Stimulated activated CD4-positive, alpha-beta T cell treated with anti-CD3 and anti-CD28 coated beads, Interleukin-12 subunit alpha, Interleukin-12 subunit beta, amount 100 ng/mL, for 4 hours (primary cell): ENCODE measurements at places on chromosomes 4 and X.

DNA sequence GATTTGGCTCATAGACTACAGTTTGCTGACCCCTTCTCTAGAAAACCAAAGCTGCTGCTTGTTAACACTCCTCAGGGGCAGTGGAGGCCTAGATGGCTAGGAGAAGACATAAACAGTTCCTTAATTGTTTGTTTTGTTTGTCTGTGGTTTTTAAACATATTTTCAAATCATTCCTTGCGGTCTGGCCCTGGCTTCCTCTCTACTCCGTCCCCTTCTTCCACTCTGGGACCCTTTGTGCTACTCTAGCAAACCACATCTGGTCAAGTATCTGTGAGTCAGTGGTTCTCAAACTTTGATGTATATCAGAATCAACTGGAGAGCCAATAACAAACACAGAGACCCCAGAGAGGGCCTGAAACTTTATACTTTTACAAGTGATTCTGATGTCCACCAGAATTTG is 36.1 kb downstream of the FRMPD4 start:
- no peak for DNase-seq

- DNase-seq: no peak
Observed at GRCh38 chr4:2497931-2498330, 29.0 kb downstream of the RNF4 start.

- DNase-seq: no peak
Observed at GRCh38 chr4:147370881-147371280, 110.0 kb upstream of the EDNRA start.

GRCh38 chr4:124948976-124949597 is 236.6 kb upstream of the ANKRD50 start:
- no peak for DNase-seq

DNA sequence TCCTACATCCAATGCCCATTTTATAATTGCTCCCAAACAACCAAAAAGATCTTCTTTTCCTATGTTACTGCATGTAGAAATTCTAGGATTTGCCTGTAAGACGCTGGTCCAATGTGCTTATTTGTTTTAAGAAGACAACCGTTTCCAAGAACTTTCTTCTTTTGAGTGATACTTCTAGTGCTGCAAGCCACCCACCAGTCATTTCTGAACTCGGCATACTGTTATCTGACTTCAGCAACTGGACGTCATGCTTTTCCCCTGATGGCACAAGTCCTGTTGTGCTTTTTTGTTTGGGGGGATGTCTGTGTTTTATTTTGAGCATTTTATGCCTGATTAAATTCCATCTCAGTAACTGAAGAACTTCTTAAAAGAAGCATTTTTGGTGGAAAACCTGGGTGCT is 16.0 kb upstream of the RAP1GDS1 start:
- DNase-seq: no peak

DNA sequence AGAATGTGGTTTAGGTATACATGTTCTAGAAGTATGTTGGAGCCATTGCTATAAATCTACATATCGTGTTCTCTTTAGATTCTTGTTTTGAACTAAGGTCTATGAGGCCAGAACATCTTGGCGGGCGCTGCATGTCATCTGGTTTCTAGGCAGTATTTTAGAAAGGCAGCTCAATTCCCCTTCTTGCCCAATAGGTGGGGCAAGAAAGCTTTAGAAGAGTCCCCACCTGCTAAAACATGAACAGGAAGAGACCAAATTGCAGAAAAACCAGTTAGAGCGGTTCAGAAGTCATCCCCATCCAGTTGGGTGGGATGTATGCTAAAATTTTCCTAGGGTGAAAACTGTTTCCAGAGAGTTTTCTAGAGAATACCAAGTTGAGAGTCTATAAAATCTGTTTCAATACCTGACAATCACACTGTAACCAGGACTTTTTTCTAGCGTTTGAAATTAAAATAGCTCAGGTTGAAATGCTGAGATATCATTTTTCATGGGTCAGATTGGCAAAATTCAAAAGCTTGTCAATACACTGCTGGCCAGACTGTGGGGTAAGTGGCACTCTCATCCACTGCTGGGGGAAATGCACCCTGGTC is 17.5 kb upstream of the SH3KBP1 start:
- DNase-seq: no peak

DNA sequence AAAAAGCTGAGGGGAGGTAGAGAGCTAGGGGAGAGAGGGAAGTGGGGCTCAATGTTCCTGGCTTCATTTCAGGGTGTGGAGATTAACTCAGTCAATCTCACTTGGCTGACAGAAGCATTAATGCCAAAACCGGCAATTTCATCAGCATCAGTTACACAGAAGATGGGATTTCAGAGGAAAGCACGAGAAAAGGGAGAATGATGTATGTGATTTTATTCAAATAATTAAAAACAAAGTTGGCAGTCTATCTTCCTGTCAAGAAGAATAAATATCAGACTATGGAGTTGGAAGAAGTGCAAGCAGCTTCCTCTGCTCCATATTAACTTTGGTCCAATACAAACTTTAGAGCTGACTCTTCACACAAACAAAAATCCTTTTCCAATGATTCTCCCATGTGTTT is 29.6 kb upstream of the HCCS start:
- no peak for DNase-seq

- no peak for DNase-seq
Observed at GRCh38 chr4:150224896-150225591, 146.8 kb downstream of the DCLK2 start.

GRCh38 chr4:167406181-167406580 is 171.9 kb upstream of the SPOCK3 start:
- DNase-seq: no peak

DNA sequence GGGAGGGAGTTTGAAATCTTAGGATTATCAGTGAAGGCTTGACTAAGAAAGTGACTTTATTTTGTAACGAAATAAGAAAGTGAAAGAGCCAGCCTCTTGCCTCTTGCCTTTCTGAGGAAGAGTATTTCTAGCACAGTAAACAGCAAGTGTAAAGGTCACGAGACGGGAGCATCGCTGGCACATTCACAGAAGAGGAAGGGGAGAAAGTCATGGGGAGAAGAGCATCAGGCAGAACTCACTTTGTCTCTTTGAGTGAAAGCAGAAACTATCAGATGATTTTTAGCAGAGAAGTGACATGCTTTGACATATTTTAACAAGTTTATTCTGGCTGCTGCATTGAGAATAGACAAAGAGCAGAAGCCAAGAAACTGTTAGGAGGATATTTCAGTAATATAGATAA is 313.8 kb downstream of the CAMK2D start:
- DNase-seq: peak; percentile 13

GRCh38 chrX:20767346-20767745 is 500.6 kb upstream of the RPS6KA3 start:
- no peak for DNase-seq

DNA sequence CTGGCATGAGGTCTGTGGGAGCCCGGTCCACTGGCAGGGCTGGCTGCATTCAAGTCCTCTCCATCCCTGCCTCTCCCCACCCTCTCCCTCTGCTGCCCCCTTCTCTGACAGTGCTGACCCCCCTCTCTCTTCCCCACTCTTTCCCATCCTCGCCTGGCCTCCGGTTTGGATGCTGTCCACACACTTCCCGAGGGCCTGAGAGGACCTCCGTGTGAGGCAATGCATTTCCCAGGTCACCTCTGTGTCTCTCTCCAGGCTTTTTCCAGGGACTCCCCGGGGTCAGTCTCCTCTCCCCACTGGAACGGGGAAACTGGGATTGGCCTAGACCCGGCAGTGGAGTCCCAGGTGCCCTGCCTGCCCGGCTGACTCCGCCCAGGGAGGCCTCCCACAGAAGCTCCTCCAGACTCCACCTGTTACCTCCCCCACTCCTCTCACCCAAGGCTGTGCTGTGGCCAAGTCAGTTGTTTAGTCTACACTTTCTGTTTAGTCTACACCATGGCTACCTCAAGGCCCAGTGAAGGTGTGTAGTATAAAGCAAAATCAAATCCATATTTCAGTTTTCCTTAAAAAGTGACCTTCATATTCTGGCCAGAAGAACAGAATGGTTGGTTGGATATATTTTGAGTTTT is 146.8 kb downstream of the PTTG2 start:
- no peak for DNase-seq

DNA sequence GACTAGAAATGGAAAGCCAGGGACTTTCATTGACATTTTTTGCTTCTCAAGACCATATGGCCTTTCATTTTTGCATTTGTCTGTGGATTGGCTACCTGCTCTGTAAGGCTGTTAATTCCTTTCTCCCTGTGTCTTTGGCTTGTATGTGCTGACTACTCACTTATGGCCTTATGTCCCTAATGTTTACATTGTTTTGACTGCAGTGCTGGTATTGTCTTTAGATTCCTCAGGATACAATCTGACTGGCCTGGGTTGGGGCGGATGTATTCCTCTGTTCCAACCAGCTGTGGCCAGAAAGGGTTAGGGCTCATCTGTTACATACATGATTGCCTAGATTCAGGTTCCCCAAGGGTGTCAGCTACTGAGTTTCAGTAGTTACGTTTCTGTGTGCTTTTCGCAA is 108.1 kb downstream of the RAPGEF2 start:
- no peak for DNase-seq

DNA sequence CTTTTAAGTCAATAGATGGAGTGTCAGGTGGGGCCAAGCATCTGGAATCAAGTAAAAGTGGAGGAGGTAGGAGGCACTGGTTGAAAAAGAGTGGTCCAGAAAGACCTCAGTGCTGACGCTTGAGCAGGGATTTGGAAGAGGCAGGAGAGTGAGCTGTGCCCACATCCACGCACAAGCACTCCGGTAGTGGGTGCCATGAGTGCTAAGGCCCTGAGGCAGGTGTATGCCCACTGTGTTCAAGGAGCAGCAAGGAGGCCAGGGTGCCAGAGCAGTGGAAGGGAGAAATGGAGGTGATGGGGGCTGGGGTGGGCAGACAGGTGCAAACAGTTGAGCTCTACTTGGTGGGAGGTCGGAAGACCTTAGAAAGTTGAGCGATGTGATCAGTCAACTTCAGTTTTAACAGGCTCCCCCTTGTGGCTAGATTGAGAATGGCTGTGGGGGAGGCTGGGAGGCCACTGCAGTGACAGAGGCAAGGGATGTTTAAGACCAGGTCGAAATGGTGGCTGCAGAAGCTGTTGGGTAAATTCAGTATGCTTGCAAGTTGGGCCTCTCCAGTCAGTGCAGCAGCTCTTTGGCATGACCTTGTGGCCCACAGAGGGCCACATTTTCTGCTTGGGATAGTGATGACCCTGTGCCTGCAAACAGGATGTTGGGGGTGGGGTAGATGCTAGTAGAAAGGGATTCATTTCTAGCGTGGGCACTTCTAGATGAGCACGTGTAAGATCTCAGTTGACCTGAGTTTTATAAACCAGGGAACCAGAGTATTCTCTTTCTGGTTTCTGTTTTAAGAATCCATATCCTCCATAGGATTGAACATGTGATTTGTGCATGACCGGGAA is 12.7 kb downstream of the TKTL1 start:
- peak; percentile 74 for DNase-seq

DNA sequence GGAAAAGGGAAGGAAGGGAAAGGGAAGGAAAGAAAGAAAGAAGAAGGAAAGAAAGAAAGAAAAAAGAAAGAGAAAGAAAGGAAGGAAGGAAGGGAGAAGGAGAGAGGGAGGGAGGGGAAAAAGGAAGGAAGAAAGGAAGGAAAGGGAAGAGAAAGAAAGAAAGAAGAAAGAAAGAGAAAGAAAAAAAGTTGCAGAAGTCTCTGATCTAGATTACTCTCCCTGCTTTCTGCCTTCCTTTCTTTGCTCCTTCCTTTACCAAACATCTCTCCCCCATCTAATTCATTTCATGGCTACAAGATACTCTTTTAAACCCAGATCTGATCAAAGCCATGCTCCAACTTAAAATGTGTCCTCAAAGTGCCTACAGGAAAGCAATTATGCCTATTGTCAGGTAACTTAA is 148.6 kb downstream of the KIT start:
- no peak for DNase-seq

DNA sequence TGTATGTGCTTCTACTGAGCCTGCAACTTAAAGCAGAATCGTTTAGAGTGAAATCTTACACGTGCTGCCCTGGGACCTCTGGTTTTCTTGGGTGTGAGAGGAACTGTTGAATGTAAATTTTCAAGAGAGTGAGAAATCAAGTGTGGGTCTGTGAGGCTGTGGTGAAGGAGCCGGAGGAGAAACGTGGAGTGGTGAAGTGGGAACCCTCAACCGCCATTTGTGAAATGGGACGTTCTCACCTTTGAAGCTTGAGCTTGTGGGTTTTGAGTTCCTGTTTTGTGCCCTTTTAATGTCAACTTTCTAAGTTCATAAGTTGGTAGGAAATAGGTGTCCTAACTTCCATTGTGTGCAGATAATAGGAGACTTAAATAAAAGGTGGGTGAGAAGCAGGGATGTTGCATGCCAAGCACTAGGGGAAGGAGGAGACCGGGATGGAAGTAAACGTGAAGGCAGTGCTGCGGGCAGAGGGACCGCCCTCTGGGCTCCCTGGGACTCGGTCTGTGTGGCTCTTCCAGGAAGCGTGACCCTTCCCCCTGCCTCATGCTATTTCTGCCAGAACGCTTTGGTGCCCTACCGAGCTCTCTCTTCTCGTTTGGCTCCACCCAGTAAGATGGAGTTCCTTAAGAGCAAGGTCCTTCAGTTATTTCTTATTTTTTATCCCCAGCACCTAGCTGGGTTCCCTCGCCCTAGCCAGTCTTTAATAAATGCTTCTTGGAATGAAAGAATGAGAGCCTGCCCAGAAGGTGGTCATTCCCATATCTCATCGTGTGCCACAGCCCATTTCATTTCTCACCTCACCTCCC is 56.0 kb downstream of the TMEM131L start:
- DNase-seq: no peak
